Cardiac fibroblast (primary cell): ENCODE measurements at places on chromosomes 12 and 14.
A peak's percentile ranks its signal among the peaks of the same experiment; 100 is the strongest.

DNA sequence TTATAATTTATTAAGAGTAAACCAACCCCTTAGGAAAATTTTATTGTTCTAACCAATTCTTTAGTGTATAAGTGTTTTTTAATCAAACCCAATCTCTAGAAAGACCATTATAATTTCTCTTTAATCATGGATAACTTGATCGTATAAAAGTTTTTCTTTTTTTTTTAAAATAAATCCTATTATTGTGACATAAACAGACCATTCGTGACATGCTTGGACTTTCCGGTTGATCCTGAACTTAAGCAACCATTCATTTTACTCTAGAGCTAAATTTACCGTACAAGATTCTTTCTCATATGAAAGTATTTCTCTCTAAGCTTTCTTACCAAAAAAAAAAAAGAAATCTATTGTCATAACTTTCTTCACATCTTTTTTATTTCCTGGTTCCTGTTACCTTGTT lies 32.6 kb upstream of the SLC38A4 start:
- peak; percentile 7 for DNase-seq

- peak; percentile 2 for DNase-seq
These were observed 21.5 kb upstream of the IFNG start for GRCh38 chr12:68180792-68181744.

DNA sequence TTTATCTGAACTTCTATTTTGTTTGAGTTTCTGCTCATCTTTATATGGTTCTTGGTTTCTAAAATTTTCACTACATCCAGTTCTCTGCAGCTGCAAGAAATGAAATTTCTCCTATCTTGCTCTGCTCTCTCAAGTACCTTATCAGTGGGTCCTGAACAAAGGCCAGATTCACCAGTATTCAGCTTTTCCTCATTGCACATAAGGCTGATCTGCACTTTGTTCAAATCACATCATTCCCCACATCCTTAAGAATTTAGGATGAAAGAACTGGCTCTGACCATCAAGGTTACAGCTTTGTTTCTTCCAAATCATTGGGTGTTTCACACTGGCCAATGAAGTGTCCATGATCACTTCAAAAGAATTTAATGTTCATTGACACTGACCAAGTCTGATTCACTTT lies 211.4 kb downstream of the GRIN2B start:
- DNase-seq: no peak

GRCh38 chr12:77923882-77924281 lies 93.2 kb downstream of the NAV3 start:
- no peak for DNase-seq

- DNase-seq: peak; percentile 47
These were observed 112.2 kb upstream of the USP44 start for GRCh38 chr12:95663525-95663924.

DNA sequence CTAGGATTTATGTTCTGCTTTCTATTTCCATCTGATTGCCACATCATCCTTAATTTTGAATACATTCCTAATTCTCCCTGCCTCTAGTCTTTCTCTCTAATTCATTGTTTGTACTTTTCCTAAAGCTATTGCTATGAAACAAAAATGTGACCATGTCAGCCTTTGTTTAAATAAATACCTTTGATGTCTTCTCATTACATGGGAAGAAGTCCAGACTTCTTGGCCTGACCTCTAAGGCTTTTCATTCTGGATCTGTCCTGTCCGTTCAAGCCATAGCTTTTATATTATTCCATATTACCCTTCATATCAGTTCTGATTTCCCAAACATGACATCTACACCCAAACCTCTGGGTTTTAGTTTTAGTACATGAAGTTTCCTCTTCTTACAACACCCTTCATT lies 91.4 kb downstream of the CDK17 start:
- peak; percentile 36 for DNase-seq

DNA sequence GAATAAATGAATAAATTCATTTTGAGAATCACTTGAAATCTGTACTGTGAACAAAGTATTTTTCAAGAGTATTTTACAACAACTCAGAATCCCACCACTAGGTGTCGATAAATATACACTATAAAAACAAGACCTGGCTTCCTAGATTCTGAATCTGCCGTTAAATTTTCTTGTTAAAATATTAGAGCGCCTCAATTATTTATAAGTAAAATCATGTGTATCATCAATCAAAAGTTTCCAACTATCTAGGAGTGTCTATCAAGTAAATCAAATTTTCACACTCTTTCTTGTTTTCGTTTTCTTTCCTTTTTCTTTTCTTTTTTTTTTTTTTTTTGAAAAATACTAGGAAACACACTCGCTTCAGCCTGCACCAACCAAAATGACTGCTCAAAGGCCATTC lies 179.2 kb upstream of the DCN start:
- peak; percentile 76 for DNase-seq

DNA sequence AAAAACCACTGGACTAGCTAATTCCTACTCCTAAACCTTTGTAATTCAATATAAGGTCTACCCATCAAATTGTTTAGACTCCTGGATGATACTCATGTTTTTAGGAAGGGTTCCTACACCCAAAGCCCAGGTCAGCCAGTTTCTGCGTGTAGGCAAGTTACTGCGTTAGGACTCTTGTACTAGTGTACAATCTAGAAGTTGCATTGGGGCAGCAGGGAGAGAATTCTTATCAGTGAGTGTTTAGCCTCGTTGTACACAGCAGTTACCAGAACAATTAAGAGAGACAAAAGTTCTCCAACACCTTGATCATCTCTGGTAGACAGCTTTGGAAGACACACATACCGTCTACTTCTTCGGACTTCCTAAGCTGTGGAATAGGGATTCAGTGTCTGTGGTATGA lies 29.2 kb downstream of the FBXL14 start:
- DNase-seq: no peak

DNA sequence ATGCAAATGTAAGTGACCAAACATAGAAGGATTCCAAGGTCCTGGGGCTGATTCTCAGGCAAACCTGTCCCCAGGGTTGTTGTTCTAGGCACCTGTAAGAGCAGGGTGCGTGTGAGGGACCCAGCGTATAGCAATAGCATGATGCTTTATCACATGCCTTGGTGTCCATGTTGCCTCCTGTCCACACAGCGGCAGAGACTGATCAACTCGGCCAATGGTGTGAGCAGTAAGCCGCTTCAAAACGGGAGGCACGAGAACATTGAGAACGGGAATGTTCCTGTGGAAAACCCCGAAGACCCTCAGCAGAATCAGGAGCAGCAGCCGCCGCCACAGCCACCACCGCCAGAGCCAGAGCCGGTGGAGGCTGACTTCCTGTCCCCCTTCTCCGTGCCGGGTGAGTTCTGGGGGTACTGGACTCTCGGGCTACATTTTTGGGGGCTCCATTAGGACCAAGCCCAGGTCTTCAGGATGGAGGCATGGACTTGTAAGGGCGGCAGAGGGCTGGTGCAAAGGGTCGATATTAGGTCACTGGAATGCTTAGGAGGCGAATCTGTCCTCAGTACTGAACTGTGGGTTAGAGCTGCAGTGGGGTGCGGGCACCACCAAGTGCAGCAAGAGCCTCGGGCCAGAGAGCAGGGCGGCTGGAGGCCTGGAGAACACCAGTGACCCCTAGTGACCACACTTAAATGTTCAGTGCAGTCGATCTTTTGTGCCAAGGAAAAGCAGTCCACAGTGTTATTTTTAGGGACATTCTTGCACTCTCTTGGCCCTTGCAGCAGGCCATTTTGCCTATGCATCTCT lies 57.2 kb upstream of the RIN3 start:
- peak; percentile 81 for DNase-seq

- DNase-seq: no peak
These were observed 141.5 kb downstream of the NEDD1 start for GRCh38 chr12:97048421-97049035.

DNA sequence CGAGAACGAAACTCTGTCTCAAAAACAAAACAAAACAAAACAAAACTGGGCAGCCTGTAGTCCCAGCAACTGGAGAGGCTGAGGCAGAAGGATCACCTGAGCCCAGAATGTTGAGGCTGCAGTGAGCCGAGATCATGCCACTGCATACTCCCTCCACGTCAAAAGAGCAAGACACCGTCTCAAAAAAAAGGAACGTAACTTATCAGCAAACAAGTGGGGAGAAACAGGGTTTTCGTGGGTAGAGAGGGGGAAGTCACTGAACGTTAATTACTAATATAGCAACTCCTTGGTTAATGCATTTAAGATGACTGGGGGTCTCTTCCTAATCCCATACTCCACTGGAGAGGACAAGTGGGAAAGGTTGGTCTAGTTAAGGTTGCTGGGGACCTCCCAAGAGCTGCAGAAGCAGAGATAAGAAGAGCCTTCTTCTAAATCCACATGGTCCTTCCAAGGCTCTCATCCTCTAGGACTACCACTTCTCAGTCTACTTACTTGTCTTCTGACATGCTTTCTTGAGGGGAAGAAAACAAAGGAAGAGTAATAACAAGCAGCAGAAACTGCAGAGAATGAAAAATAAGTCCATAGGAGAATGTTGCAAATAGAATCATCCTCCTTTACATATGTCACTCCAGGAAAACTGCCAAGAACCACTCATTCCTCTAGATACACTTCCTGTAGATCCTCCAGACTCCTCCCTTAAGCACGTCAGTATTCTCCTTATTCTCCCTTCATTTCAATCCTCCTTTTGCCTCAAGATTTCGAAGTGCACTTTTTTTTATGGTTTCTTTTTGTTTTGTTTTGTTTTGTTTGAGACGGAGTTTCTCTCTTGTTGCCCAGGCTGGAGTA lies 5.8 kb downstream of the NUMB start:
- DNase-seq: peak; percentile 95

- DNase-seq: no peak
These were observed 175.7 kb downstream of the NPAS3 start for GRCh38 chr14:33114331-33114730.

DNA sequence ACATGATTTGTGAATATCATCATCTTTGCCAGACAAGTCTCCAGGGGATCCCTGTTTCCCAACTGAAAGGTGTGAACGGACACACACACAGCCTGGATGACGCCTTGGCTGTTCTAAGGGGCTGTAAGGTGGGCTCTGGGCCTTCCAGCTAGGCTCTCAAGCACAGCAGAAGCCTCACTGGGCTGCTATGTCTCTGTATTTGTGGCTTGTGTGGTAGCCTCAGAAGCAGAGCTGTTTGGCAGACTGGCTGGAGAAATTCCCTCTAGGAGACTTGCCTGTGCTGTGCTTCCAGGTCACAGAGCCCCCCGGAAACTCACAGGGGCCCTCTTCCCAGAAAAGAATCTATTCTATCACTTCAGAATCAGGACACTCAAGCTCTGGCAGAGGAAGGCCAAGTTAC lies 21.4 kb downstream of the OTUB2 start:
- DNase-seq: no peak

DNA sequence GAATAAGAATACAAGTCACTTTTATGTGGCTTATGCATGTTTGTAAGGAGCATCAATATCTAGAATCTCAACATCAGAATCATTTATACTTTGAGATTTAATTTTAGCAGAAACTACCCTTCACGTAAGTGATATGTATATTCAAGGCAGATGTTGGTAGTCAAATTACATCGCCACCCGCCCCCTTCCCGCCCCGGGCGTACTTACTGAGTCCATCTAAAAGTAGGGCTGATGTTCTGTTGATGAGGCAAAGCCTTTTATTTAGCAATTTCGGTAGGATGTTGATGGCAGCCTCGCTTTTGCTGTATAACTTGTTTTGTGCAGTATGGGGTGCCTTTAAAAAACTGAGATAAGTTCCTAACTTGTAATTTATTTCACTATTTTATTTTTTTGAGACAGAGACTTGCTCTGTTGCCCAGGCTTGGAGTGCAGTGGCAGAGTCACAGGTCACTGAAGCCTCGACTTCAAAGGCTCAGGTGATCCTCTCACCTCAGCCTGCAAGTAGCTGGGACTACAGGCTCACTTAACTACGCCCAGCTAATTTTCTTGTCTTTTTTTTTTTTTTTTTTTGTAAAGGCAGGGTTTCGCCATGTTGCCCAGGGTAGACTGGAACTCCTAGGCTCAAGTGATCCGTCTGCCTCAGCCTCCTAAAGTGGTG lies 30.8 kb downstream of the KTN1 start:
- no peak for DNase-seq

DNA sequence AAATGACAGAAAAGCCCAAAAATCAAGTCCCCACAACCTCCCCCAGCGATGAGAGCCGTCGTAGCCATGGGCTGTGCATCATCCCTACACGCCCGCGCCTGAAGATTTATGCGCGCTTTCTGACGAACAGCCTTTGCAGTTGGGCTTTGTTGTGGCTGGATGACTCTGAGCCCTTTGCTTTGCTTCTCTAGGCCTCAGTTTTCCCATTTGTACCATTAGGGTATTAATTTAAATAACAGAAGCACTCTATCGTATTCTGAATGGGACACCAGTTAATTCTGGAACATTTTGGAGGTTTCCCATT lies 24.2 kb downstream of the SFSWAP start:
- DNase-seq: no peak

- DNase-seq: no peak
These were observed 54.4 kb downstream of the AKAP6 start for GRCh38 chr14:32383364-32384009.

DNA sequence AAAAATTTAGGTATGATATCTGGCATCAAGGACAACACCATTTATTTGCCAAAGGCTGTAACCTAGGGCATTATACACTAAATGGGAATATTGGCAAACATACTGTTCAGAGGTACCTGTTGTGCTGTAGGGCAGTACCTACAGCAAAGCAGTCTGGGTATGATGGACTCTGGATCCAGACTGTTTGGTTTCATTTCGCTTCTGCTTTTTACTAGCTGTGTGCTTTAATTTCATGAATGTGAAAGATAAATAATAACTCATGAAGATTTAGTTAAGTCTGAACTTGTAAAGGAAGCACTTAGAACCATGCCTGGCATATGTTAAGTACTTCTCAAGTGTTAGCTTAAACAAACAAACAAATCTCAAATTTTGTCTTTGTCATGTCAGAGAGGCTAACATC lies 17.7 kb upstream of the SLC38A2 start:
- no peak for DNase-seq
